ENCODE measurements at places on chromosomes 6 and 20.

- no peak for DNase-seq
Observed at GRCh38 chr6:44665143-44665542, 277.6 kb downstream of the CDC5L start.

- DNase-seq, result no peak
Observed at GRCh38 chr6:15980801-15981200, 148.1 kb upstream of the MYLIP start.

GRCh38 chr6:41974281-41974825, 32.7 kb upstream of the CCND3 start:
- no peak for DNase-seq

- DNase-seq, result no peak
Observed at GRCh38 chr6:125747589-125748405, 1.6 kb upstream of the HEY2 start.

Data from brain microvascular endothelial cell (primary cell).